ENCODE measurements at places on chromosomes 5 and 9.

GRCh38 chr9:98780059-98780749 lies 16.2 kb downstream of the ANKS6 start:
- no peak for DNase-seq

DNA sequence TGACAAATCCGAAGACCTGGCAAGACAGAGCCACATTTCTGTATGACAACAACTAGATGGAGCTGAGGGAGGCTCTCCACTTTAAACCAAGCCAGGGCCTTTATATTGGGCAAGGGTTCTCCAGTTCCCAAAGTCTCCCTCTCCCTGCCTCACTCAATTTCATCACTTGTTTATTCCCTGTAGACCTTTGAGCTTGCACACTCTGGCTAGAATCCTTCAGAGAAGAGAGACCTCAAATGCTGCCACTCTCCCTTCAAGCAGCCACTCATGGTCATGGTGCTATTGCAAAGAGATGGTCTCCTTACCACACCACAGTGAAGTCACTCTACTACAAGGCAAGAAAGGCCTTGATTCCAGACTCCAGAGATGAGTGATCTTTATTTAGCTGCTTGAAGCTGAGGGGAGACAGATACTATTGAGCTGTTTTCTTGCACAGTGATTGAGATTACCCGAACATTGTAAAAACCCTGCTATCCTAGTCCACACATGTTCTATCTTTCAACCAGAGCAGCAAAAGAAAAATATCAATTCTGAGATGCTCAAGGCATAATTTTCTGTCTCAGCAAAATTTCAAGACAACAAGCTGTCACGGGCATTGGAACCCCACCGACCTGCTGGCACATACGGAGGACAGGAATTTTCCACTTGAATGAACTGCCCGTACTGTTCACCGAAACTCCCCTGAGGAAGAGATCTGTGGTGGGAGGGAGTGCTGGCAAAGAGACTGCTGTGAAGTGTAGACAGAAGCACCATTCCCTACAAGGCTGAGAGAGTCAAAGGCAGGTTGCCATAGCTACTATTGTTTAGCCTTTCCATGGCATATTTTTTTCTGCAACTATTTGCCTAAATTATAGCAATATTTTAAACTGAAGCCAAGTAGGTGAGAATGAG lies 81.1 kb downstream of the CDO1 start:
- DNase-seq = no peak

DNA sequence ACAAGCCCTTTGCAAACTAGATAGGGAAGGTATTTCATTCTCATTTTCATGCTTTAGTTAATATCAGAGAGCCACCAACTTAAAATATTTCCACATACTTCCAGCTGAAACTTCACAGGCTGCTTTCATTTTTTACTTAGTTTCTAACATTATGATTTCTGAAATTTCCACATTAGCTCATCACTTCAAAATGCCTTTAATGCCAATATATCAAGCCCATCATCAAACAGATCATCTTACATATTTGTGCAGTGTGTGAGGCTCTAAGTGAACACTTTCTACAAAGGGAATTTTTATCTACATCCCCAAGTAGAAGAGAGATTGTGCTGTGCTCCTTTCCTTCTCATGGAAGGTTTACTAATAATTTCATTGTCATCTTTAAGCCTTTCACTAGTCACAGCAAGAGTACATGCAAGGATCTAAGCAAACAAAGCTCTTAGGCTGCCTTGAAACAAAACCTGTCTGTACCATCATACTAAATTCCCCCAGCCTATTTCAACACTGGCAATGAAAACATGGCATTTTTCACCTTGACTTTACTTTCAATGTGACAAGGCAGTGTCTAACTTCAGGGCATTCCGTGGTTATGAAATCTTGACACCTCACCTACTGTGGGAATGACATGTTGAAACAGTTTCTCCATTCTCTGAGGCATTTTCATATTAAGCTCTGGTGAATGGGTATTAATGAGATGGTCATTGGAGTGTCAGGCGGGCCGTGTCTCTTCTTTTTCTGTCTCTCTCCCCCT lies 45.4 kb downstream of the PPP2R2B start:
- no peak for DNase-seq

DNA sequence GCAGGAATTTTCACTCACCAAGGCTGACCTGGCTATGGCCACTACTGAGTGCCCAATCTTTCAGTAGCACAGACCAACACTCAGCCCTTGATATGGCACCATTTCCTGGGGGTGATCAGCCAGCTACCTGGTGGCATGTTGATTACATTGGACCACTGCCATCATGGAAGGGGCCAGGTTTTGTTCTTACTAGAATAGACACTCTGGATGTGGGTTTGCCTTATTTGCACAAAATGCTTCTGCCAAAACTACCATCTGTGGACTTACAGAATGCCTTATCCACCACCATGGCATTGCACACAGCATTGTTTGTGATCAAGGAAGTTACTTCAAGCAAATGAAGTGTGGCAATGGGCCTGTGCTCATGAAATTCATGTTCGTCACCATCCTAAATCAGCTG lies 69.7 kb upstream of the SH3GL2 start:
- DNase-seq = no peak

GRCh38 chr5:14379739-14380497 lies 201.7 kb upstream of the OTULINL start:
- no peak for DNase-seq

DNA sequence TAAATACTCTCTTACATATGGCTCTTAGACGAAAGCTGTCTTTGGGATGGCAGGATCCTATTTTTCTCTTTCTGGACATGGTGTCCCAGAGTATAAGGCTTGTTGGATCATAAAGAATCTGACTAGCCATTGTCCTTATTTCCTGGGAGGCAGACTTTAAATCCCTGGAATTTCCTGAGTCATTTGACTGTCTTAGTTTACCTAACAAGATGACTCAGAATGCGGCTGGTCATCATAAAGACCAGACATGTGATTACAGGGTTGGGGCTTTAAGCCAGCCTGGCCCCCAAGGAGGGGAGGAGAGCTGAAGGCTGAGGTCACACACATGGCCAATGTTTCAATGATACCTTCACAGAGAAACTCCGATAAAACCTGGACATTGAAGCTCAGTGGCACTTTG lies 37.2 kb downstream of the FAM240B start:
- no peak for DNase-seq

DNA sequence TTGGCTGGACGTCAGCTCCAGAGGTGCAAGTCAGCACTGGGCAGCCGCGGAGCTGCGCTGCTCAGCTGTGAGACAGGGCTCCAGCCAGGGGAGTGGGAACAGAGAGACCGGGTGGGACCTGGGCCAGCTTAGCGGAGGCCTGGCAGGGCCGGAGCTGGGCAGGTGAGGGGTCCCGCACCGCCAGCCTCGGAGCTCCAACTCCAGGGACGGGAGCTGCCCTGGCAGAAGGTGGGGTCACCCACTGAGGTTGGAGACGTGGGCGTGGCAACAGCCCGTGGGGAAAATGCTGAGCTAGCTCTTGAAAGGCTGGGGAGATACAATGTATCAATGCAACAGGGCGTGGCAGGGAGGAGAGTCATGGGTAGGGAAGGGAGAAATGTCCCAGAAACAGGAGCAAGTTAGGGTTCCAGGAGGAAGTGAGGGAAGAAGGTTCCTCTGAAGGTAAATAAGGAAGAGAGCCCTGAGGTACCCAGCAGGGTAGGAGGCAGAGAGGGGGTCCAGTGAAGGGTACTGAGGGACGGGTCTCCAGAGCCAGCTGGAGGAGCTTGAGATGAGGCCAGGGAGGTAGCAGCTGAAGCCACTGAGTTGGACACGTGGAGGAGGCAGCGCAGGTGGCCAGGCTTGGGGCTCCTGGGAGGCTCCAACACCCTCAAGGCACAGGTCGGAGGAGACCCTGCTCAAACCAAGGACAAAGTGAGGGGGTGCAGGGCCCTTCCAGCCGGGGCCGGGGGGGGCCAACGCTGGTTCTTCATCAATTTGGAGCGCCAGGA lies 736 bp upstream of the NKD2 start:
- no peak for DNase-seq

DNA sequence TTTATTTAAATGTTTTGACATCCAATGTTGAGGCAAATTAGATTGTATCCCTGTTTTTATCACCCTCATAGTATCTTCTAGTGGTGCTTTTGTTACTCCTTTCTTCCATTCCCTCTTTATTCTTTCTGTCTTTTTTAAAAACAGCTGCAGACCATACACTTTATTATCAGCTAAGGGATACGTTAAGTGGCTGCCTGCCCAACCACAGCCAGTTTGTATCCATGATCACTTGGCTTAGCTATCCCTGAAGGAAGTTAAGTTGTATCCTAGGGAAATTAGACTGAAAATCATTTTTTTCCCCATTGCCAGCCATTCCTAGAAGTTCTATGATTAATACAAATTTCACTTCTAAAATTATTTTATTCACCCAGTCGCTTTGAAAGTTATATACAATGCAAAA lies 1032.7 kb downstream of the NR2F1-AS1 start:
- DNase-seq = no peak

DNA sequence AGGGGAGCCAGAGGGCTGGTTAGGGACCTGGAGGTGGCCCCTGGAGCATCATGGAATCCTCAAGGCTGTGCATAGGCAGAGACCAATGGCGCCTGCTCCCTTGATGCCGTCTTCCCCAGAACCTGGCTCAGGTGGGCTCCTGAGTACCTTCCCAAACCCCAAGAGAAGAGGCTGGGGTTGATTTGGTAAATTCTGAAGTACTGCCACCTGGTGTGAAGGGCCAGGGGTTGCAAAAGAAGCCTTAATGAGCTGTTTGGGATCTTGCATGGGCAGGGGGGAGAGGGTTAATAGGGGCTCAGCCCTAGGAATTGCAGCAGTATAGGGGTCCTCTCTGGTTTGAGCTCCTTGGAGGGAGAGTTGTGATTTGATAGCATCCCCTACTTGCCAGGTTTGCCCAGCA lies 52.1 kb downstream of the CYSTM1 start:
- DNase-seq = no peak

DNA sequence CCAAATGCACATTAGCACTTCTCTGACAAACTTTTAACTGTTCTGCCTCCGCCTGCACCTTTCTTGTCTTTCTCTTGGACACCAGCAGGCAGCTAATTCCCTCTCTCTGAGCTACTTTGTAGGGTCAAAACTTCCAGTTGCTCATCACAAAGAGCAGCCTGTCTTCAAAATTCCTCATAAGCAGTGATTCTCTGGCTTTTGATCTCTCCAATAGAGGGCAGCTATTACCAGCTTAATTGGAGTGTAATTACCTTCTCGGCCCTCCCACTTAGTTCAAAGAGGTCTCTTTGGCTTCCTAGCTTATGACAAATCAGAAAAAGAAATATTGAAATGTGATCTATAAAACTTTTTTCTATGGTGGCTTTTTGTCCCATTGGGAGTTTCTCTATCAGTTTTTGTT lies 43.6 kb upstream of the RAD23B start:
- no peak for DNase-seq

DNA sequence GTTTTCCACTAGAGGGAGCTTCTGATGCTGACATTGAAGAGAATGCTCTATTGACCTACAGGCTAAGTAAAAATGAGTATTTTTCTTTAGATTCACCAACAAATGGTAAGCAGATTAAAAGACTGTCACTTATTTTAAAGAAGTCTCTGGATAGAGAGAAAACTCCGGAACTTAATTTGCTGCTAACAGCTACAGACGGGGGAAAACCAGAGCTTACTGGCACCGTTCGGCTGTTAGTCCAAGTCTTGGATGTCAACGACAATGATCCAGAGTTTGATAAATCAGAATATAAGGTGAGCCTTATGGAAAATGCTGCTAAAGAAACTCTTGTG lies 764 bp downstream of the PCDHA11 start:
- DNase-seq = no peak

DNA sequence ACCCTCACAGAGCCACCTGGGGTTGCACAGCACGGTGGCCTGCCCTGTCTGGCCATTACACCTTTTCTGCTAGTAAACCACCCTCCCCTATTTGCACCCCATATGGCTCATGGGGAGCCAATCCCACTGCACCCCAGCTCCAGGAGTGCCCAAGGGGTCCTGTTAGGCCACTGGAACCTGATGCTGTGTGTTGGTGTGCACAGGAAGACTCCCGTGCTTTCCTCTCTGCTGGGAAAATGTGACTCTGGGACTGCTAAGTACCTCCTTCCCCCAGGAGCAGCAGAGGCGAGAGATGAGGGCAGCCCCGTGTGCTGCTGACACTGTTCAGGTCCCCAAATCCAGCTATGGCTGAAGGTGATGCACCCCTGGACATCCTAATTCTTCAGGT lies 126.3 kb downstream of the ADAMTS2 start:
- no peak for DNase-seq

DNA sequence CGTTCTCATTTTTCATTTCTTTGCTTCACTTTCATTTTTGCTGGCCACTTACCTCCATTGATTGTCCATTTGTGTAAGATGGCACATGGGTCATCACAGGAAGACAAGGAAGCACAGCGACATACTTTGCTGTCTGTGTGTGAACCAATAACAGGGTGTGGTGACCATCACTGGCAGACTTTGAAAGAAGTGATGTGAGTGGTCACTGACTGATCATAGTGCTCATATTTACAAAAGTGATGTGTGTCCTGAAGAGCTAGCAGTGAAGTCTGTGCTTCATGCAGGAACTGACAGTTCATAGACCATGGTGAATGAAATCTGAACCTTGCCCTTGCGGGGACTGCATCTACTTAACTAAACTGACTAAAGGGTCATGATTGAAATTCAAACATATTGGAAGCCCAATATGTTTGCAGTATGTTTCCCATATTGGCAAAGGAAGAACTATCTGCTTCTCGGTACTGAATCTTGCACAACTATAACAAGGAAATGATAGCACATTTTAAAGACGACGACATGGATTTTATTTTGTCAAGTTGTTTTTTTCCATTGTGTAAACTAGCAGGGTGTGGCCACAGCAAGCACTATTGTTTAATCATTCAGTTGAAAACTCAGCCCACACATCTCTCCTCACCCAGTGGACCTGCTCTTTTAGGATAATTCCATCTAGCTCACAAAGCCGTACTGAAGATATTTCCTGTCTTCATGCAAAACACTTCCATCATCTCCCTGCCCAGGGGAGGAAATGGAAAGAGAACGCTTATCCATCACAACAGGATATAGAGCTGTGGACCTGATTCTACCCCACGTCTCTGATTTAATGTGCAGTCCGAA lies 232.0 kb upstream of the ANKRD55 start:
- DNase-seq = no peak

- DNase-seq = no peak
Measured at GRCh38 chr5:80191991-80192398, 63.9 kb downstream of the SERINC5 start.

DNA sequence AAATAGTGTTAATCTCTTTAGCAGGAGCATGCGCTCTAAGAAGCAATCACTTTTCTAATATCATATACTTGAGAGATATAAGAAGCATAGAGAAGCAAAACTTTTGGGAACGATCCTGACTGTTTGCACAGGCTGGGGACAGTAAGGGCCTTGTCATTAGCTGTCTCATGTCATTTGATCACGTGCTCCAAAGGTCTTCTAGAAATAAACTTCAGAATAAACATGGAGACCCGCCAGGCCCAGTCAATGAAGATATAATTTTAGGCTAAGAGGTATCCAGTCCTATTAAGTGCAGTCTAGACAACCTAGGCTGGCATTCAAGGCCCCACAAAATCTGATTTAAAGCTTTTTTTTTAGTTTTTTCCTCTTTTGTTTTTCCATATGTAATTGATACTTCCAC lies 111.0 kb upstream of the APC start:
- no peak for DNase-seq
